ENCODE measurements at places on chromosomes 11 and 22.

- DNase-seq, result no peak
Observed at GRCh38 chr11:96396637-96397036, 6.8 kb downstream of the JRKL start.

- DNase-seq, result no peak
Observed at GRCh38 chr11:2981130-2981529, 11.0 kb downstream of the NAP1L4 start.

DNA sequence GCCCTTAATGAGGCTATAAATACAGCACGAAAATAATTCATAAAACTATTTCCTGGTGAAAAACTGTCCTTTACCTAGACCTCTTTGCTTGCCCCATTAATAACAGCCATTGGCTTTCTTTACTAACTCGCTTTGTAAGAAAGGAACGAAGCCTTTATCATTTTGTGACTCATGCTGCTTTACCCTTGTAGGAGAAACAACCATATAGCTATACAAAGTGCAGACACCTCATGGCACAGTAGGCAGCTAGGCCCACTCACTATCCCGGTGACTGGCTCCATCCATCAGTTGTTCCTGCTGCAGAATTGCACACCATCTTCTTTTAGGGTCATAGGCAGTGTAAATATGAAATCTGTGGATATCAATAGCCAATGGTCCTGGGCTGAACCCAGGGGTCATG lies 85.8 kb downstream of the LDLRAD3 start:
- no peak for DNase-seq

- no peak for DNase-seq
Observed at GRCh38 chr11:128936606-128937251, 5.9 kb downstream of the TP53AIP1 start.

- no peak for DNase-seq
Observed at GRCh38 chr11:91630916-91631673, 593.5 kb upstream of the FAT3 start.

DNA sequence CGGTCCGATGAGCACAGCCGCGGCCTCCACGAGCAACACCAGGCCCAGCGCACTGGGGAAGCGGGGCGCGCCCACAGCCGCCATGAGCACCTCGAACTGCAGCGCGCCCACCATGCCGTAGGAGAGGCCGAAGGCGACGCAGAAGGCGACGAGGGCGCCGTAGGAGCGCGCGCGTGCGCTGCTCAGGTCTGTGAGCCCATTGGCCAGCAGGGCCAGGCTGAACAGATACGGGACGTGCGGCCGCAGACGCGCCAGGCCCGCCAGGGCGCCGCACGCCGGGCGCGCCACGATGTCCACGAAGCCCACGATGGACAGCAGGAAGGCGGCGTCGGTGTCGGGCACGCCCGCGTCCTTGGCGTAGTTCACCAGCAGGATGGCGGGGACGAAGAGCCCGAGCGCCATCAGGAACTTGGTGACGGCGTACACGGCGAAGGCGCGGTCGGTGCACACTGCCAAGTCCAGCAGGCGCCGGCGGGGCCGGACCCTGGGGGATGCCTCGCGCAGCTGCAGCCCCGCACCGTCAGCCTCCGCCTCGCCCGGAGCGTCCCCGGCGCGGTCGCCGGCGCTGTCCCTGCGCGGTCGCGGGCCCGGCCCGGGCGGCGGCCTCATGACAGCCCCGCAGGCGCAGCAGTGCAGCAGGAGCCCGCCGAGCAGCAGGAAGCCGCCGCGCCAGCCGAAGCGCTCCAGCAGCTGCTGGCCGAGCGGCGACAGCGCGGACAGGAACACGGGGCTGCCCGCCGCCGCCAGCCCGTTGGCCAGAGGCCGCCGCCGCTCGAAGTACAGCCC lies 2.9 kb downstream of the SLC16A8 start:
- no peak for DNase-seq

- no peak for DNase-seq
Observed at GRCh38 chr22:36183446-36183845, 18.2 kb downstream of the APOL4 start.

GRCh38 chr11:74090701-74091100 lies 80.1 kb downstream of the C2CD3 start:
- no peak for DNase-seq

DNA sequence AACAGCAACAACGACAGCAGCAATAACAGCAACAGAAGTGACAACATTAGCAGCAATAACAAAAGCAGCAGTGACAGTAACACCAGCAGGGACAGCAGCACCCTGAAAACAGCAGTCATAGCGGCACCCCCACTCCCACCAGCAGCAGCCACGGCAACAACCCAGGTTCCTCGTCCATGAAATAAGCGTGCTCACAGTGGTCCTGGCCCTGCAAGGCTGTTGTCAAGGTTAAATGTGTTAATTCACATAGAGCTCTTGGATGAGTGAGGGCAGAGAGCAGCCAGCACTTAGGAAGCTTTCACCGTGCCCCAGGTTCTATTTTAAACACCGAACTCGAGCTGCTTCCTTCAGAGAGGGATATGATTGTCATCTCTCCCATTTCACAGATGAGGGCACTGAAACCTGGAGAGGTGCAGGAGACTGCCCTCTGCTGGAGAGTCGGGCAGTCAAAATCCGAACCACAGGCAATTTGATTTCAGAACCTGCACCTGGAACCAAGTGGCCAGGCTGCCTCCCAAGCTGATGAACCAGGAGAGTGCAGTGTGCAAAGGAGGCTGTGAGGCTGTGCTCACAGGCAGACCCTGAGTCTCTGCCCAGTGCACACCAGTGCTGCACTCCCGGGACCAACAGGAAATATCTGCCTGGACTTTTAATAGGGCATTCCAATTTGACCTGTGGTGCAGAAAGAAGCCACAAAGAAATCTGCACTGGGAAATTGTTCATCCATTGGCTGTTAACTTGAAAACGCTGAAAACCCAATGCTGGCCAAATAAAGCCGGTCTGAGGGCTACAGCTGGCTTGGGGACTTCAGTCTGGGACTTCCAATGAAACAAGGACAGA lies 22.9 kb upstream of the FGF3 start:
- DNase-seq, result no peak

GRCh38 chr22:37214731-37215030 lies 2.4 kb upstream of the SSTR3 start:
- DNase-seq, result no peak

DNA sequence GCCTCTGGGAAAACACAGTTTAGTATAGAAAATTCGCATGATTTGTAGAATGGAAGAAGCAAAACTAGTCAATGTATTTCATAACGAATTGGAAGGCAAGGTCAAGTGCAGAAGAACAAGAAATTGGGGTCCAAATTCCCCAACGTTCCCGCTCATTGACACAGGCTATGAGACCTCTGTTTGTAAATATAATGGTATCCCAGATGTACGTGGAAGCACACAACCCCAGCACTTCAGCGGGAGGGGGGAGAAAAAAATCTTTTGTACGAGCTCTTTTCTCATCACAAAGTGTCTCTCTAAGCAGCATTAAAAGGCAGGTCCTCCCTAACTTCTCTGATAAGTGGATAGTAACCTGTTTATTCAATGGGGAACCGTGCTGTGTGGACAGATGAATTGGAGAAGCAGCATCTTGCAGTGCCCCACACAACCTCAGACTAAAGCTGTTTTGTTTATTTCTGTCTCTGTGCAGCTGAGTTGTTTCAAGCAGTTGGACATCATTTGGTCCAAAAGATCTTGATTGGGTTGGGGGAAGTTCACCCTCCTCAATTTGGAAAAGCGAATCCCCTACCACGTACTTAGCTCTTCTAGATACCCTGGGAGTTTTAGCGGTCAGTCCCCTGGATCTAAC lies 1.1 kb upstream of the GAB2 start:
- DNase-seq, result no peak

- no peak for DNase-seq
Observed at GRCh38 chr11:57640068-57640800, 9.5 kb downstream of the YPEL4 start.

- no peak for DNase-seq
Observed at GRCh38 chr11:83355391-83355790, 69.2 kb upstream of the CCDC90B start.

DNA sequence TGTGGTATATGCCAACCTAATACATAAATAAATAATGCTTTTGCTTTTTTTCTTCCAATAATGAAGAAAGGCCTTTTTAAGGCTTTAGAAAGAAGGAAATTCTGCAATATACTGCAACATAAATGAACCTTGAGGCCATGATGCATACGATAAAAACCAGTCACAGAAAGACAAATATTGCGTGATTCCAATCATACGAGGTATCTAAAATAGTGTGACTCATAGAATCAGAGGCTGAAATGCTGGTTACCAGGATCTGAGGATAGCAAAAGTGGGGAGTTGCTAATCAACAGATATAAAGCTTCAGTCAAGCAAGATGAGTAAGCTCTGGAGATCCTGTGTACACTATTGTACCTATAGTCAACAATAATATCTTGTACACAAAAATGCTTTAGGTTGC lies 24.2 kb downstream of the MS4A6A start:
- no peak for DNase-seq

- DNase-seq, result no peak
Observed at GRCh38 chr11:71489311-71490043, 36.5 kb downstream of the NADSYN1 start.

DNA sequence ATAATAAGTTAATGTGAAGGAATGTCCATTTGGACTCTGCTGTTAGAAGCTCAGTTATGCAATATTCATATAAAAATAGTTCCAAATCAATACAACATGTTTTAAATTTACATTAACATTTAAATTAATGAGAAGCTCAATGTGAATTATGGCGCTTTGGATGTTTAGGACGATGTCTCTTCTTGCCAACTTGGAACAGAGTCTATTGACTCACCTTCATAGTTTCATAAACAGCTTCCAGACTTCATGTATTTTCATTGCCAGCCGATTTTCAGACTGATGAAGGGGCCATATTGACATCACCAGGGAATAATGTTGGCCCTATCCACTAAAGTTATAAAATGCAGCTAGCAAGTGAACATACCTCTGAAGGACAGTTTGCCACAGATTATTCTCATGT lies 1136.2 kb downstream of the LRRC4C start:
- no peak for DNase-seq

DNA sequence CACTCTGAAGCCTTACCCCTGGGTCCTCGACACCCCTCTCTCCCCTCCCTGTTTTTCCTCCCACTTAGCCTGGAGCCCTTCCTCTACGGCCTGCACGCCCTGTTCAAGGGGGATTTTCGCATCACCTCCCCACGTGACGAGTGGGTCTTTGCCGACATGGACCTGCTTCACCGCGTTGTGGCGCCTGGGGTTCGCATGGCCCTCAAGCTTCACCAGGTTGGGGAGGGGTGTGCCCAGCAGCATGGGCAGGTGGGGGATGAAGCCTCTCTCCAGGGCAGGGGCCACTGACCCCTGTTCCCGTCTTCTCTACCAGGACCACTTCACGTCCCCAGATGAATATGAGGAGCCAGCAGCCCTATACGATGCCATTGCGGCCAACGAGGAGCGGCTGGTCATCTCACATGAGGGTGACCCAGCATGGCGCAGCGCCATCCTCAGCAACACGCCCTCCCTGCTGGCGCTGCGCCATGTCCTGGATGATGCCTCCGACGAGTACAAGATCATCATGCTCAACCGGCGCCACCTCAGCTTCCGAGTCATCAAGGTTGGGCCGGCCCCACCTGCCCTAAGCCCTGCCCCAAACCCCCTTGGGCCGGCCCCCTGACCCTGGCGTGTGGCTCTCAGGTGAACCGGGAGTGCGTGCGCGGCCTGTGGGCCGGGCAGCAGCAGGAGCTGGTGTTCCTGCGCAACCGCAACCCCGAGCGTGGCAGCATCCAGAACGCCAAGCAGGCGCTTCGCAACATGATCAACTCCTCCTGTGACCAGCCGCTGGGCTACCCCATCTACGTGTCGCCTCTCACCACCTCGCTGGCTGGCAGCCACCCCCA lies 2.8 kb upstream of the SIPA1 start:
- no peak for DNase-seq

DNA sequence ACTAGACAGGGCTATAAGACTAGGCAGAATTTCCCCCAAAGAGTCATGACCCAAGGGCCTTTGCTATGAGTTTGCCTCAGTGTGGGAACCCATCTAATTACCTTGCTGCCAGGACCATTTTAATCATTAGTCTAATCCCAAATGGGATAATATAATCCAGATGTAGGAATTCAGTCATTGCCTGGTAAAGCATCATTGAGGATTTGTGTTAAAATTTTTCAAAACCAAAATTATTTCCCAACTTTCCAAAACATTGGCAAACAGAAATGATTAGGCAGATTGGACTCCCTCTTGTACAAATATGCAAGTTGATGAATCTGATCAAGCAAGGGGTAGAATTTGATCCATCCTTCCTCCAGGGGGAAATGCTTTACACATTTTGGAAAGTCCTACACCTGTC lies 16.2 kb upstream of the MMP13 start:
- DNase-seq, result no peak

- DNase-seq, result no peak
Observed at GRCh38 chr11:117273550-117274289, 17.4 kb upstream of the BACE1-AS start.

- DNase-seq, result no peak
Observed at GRCh38 chr11:125921042-125921441, 16.7 kb downstream of the DDX25 start.

DNA sequence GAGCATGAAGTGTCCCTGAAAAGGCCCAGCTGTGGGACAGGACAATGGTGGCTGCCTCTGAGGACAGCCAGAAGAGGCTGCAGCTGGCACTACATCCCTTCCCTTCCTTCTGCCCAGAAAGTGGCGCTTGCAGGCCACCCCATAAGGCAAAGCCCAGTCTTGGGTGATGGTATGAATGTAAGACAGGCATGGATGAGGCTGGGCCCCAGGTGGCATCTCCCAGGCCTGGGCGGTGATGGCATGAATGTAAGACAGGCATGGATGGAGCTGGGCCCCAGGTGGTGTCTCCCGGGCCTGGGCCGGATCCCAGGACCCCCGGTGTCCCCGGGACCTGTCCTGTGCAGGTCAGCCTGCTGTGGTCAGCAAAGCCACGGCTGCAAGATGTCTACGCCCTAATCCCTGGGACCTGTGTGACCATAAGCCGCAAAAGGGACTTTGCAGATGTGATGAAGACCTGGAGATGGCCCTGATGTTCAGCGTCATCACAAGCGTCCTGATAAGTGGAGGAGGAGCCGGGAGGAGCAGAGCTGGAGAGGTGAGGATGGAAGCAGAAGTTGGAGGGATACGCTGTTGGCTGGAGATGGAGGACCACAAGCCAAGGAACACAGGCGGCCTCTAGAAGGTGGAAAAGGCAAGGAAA lies 181.1 kb downstream of the CTTN start:
- no peak for DNase-seq

GRCh38 chr11:44138286-44138685 lies 42.8 kb downstream of the EXT2 start:
- DNase-seq, result no peak

- no peak for DNase-seq
Observed at GRCh38 chr11:116580799-116581198, 192.0 kb downstream of the BUD13 start.

GRCh38 chr22:22536916-22537315 lies 16.8 kb upstream of the ZNF280A start:
- DNase-seq, result no peak

- no peak for DNase-seq
Observed at GRCh38 chr11:68840661-68841653, 759 bp downstream of the CPT1A start.

GRCh38 chr11:29162491-29162890 lies 854.3 kb downstream of the KCNA4 start:
- DNase-seq, result no peak

GRCh38 chr11:45773786-45774655 lies 30.9 kb upstream of the SLC35C1 start:
- no peak for DNase-seq

- no peak for DNase-seq
Observed at GRCh38 chr22:49392841-49393510, 434.7 kb downstream of the BRD1 start.

- DNase-seq, result no peak
Observed at GRCh38 chr11:46457021-46457420, 65.4 kb upstream of the CHRM4 start.

GRCh38 chr11:131829725-131830124 lies 459.3 kb downstream of the NTM start:
- no peak for DNase-seq

- DNase-seq, result peak; percentile 86
Observed at GRCh38 chr11:65420979-65421793, 1.4 kb upstream of the NEAT1 start.
